Liver (tissue), 10 donors: ENCODE measurements at places on chromosomes 2 and 18. TPM values are rescaled to one million over a fixed set of nuclear protein-coding genes. Genes with fewer than 3 reads are reported as not detected.

GRCh38 chr2:165793779-165794535, at the start of gene GALNT3:
Gene GALNT3, minus strand, starts transcription at chr2:165794247. Its CDS starts 23,547 bp downstream, at chr2:165770700.
- DNase-seq: no peak

GRCh38 chr18:12036201-12036751, 55.0 kb downstream of the IMPA2 start:
- DNase-seq: no peak

GRCh38 chr2:65528241-65528574, 95.8 kb upstream of the SPRED2 start:
- no peak for DNase-seq

DNA sequence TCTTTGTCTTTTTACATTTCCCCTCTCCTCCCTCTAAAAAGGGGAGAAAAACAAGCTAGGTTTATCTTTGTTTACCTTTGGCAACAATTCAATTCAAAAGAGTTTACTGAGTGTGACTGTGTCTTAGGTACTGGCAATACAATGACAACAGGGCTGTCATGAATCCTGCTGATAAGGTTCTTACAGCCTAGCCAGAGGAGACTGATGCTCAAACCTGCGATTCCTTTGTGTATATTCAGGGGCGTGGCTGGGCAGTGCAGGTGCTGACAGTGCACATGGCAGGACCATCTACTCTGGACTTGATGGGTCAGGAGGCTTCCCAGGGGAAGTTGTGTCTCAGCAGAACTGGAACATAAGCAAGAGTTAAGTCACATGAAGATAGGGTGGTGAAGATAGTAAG, 23.2 kb upstream of the TTN start:
- DNase-seq: no peak

DNA sequence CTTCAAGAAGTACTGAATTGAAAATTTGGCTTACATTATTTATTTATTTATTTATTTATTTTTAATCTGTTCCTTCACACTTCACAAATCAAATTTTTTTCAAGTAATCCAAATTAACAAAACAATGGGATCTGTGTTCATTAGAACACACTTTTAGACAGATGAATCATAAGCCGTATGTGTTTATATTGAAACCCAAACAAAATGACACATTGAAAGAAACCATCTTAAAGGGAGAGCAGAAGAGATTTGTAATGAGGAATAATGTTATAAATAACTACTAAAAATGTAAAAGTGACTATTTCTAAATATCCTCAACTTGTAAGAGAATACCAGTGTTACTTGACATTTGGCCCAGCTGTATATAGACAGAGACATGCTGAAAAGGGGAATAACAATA, 991.0 kb upstream of the CHAC2 start:
- no peak for DNase-seq

GRCh38 chr18:40388121-40388520, 1566.9 kb upstream of the PIK3C3 start:
- no peak for DNase-seq

GRCh38 chr2:218516614-218517013, 51.5 kb downstream of the USP37 start:
- no peak for DNase-seq

DNA sequence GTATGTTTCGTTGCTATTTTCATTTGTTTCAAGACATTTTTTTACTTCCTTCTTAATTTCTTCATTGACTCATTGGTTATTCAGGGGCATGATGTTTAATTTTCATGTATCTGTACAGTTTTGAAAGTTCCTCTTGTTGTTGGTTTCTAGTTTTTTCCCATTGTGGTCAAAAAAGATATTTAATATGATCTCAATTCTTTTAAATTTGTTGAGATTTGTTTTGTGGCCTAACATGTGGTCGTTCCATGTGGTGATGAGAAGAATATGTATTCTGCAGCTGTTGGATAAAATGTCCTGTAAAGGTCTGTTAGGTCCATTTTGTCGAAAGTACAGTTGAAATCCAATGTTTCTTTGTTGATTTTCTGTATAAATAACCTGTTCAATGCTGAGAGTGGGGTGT, 110.3 kb upstream of the MAP4K4 start:
- DNase-seq: no peak

GRCh38 chr2:45102579-45103117, 93.4 kb upstream of the SIX2 start:
- DNase-seq: no peak

- no peak for DNase-seq
Observed at GRCh38 chr2:60306267-60306861, 247.1 kb downstream of the BCL11A start.

DNA sequence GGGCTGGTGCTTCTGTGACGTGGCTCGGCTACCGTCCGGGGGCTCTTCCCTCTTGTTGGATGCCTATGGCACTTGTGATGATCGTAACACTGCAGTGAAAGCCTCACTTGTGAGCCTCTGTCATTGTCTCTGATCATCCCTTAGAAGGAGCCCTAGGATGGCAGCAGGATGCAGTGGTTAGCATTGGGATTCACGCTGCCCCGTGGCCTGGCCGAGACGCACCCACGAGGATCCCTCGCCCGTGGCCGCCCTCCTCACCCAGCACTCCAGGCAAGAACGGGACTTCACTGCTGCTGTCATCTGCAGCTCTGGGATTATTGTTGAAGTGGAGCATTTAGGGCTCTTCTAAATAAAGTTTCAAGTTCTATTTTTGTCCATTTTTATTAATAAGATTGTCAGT, 46.8 kb upstream of the CTDP1 start:
- DNase-seq: no peak

DNA sequence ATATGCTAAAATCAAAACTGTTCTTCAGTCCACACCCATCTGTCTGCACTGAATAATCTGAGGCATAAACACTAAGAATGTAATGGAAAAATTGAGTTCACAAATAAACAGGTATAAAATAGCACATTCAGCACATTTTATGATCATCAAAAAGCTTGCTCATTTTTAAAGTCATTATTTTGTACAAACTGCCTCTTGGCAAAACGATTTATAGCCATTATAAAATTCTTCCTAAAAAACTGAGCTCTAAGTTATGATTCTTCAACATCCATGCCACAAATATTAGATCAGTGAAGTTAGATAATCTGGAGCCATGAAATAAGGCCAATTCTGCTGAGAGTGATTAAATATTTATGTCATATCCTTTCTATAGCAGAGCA, 233.5 kb downstream of the DYM start:
- no peak for DNase-seq

GRCh38 chr18:13284330-13285027, 65.9 kb downstream of the LDLRAD4 start:
- DNase-seq: no peak

DNA sequence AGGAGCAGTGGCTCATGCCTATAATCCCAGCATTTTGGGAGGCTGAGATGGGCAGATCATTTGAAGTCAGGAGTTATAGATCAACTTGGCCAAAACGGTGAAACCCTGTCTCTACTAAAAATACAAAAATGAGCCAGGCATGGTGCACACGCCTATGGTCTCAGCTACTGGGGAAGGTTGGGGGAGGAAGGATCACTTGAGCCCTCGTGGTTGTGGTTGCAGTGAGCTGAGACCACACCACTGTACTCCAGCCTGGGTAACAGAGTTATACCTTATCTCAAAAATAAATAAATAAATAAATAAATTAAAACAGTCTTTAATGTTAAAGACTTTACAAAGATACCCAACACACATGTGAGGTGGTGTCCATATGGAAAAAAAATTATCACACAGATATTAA, 134.0 kb downstream of the C2orf74 start:
- DNase-seq: no peak

DNA sequence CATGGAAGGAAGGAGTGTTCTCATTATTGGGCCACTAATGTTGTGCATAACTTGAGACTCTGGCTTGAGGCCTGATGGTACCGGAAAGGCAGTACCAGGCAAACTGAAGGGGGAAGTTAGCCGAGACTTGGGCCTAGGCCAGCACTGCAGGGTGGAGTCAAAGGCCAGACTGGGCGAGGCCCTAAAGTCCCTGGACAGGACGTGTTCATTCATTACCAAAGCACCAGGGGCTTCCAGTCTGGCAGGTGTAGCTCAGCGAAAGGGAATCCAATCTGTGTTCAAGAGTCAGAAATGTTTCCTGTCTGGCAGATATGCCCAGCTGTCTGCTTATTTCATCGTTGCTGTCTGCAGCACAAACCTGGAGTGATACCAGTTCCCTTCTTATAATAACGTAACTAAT, 4.7 kb upstream of the ITSN2 start:
- DNase-seq: peak; percentile 50

GRCh38 chr2:202133200-202133908, 60.3 kb downstream of the KIAA2012 start:
- no peak for DNase-seq

DNA sequence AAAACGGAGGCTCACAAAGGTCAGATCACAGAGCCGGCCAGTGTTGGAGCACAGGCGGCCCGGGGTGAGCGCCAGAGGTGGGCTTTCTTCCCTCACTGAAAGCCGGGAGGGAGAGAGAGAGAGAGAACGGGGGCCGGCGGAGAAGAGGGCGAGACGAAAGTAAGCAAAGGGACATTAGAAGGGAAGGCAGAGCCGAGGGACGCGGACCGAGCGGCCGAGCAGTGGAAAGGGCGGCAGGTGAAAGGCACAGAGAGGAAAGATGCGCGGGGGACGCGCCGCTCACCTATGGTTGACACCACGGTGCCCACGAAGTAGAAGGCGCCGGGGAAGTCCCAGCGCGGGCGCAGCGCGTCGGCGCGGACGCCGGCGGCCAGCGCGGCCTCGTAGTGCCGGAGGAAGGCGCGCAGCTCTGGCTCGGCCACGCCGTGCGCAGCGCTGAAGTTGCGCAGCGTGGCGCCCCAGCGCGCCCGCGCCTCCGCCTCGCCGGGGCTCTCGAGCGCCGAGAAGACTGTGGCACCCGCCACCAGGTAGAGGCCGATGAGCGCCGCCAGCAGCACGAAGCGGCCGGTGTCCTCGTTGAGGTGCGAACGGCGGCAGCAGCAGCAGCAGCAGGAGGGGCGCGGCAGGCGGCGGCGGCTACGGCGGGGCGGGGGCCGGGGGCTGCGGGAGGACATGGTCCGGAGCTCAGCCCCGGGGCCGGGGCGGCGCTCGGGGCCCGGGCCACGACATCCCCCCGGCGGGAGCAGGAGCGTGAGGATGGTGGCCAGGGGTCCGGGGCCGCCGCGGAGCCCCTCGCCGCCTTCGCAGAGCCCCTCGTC, 166.9 kb downstream of the MSH2 start:
- DNase-seq: no peak

NAT8 gene
- total RNA-seq: 10.7 TPM

TUBB8B gene
- not detected for total RNA-seq

ANKRD23 gene
- 1.4 TPM for total RNA-seq

VSNL1 gene
- 6.3 TPM for total RNA-seq

MYO1B gene
- total RNA-seq: 434 TPM

POU3F3 gene
- total RNA-seq: not detected

SPDYA gene
- 0.14 TPM for total RNA-seq

LOXHD1 gene
- total RNA-seq: 0.25 TPM

TUBA3D gene
- 0.08 TPM for total RNA-seq

KCNS3 gene
- total RNA-seq: 2.8 TPM

FRZB gene
- 0.17 TPM for total RNA-seq

TTN gene
- total RNA-seq: 3.0 TPM
